MCF 10A (cell line): ENCODE measurements at places on chromosomes 4 and X. TPM values are rescaled to one million over a fixed set of nuclear protein-coding genes. Genes with fewer than 3 reads are reported as not detected.

DNA sequence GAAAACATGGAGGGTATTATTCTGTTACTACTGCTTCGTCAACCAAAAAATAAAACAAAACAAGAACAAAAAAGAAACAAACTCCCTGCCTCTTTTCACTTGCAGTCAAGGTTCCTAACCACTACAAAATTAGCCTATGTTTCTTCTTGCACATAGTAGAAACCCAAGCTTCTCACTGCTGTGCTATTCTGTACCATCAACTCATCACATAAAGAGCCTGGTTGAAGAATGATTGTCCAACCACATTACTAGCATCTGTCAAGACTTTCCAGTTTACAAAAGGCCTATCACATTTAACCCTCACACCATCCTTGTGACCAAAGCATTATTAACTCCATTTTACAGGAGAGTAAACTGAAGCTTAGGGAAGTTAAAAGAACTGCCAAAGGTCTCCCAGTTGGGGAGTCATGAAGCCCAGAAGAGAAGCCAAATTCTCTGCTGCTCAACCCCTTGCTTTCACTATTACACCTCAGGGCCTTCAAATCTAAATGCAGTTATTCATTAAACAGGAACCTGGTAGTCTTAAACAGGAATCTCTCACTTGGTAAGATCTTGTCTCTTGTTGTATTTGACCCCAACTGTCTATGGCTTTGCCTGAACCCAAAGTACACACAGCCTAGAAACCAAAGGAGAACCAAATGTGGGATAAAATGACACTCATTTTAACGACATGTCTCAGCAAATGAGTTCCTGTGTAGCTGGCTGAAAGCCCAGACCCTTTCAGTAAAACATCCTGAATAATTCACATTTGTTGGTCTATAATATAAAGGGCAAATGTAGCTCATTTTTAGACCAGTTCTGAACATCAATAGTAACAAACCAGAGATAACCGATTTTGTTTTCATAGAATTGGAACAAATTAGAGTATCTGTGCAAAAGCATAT is 8.6 kb downstream of the F9 start:
- no peaks in the 10 kb centered on the region for H3K4me1 ChIP-seq
- no peak for DNase-seq
- H3K27ac ChIP-seq: no peak overlapping the region

IDUA gene
- total RNA-seq: 35.0 and 35.1 TPM in 2 replicates

- no peaks in the 10 kb centered on the region for H3K4me1 ChIP-seq
- no peak overlapping the region for H3K27ac ChIP-seq
- no peak overlapping the region for H3K4me3 ChIP-seq
- no peak for DNase-seq
- H3K27me3 ChIP-seq: no peaks in the 10 kb centered on the region
Measured at GRCh38 chr4:119666653-119667091, 38.1 kb upstream of the PDE5A start.

- peaks cover 26% of the 10 kb centered on the region for H3K27me3 ChIP-seq
- no peak overlapping the region for H3K4me3 ChIP-seq
- H3K36me3 ChIP-seq: no peaks in the 10 kb centered on the region
- H3K27ac ChIP-seq: no peak overlapping the region
- no peaks in the 10 kb centered on the region for H3K4me1 ChIP-seq
Measured at GRCh38 chrX:35743331-35743730, 54.8 kb upstream of the MAGEB16 start.

DNA sequence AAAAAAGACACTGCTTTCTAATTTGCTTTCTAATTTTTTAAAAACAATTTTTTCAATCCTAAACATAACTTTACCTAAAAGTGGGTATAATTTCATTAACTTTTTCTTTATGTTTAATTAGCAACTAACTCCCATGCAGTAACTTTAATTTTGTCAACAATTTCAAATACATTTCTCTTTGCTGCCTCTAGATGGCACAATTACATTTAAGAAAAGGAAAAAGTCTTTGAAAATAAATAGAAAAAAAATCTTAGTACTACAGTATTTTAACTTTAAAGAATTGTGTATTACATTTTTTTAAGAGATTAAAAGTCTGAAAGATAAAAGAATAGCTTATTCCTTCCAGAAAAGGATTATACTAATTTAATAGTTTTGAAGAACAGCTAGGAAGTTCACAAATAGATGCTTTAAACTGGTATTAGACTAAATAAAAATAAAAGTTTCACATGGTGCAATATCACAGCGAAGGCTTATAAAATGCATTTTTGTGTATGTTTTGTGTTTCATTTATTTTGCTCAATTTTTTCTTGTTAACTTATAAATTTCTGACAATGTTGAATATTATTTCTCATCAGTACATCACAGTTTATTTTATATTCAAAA is 105.1 kb downstream of the ADGRA3 start:
- DNase-seq: peak; percentile 22
- H3K27ac ChIP-seq: no peak overlapping the region
- peaks cover 20% of the 10 kb centered on the region for H3K36me3 ChIP-seq
- H3K4me3 ChIP-seq: no peak overlapping the region
- H3K27me3 ChIP-seq: no peaks in the 10 kb centered on the region
- H3K4me1 ChIP-seq: no peaks in the 10 kb centered on the region

CBR4 gene
- 19.2 and 24.0 TPM in 2 replicates for total RNA-seq

BRS3 gene
- total RNA-seq: not detected in 2 replicates

GRCh38 chr4:70713453-70714078 is 8.2 kb upstream of the RUFY3 start:
- H3K27ac ChIP-seq: no peak overlapping the region
- H3K27me3 ChIP-seq: no peaks in the 10 kb centered on the region
- peak overlapping the region; percentile 31 for H3K4me3 ChIP-seq
- peaks cover 12% of the 10 kb centered on the region for H3K36me3 ChIP-seq
- peaks cover 38% of the 10 kb centered on the region for H3K4me1 ChIP-seq

DNA sequence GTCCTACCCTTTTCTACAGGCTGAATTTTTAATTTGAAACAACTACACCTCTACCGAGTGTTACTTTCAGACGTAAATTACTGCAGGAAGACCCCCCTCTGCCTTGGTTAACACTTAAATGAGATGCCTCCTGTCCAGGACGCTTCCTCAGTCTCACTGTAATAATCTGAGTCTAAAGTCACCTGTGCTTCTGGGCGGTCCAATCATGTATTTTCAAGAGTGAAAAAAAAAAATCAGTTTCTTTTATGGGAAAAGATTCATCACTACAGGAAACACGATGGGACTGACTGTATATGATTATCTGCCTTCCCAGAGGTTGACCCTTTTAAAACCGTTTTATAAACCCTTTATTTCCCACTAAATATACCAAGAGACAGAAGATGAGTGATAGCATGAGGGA is 776 bp downstream of the RBM47 start:
- H3K27ac ChIP-seq: peak overlapping the region; percentile 82
- H3K4me3 ChIP-seq: peak overlapping the region; percentile 91
- DNase-seq: peak; percentile 32

GRCh38 chr4:7917669-7918068 is 22.0 kb downstream of the AFAP1 start:
- peaks cover 12% of the 10 kb centered on the region for H3K4me1 ChIP-seq
- no peaks in the 10 kb centered on the region for H3K36me3 ChIP-seq
- H3K4me3 ChIP-seq: no peak overlapping the region

DNA sequence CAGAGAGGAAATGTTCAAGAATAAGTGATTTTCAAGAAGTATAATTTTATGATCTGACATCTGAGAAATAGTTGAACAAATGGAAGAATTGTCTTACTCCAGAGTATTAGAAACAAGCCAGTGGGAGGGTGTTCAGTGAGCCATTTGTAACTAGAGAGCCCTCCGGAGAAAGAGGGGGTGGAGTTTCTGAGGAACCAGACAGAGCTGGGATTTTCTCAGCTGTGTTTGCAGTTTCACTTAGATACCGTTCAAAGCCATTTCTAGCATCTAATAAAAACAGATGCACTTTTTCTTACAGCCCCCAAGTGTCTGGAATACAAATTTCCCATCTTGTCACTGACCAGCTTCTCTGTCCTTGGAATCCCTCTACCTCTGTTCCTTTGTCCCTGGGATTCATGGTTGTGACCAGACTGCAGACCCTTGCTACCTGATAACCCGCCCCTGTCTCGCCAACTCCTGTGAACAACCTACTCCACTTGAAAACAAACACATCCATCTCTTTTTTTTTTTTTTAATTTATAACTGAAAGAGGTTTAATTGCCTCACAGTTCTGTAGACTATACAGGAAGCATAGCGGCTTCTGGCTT is 132.8 kb upstream of the KLF3 start:
- H3K27me3 ChIP-seq: no peaks in the 10 kb centered on the region
- H3K27ac ChIP-seq: no peak overlapping the region
- H3K36me3 ChIP-seq: peaks cover 5% of the 10 kb centered on the region
- no peaks in the 10 kb centered on the region for H3K4me1 ChIP-seq
